K562 (cell line): ENCODE measurements at places on chromosomes 2 and 18.
A peak's percentile ranks its signal among the peaks of the same experiment; 100 is the strongest.

GRCh38 chr18:25287106-25287505 lies 64.9 kb downstream of the ZNF521 start:
- no peak for DNase-seq
- H3K4me3 ChIP-seq = no peak overlapping the region
- no peaks in the 10 kb centered on the region for H3K4me1 ChIP-seq
- no peaks in the 10 kb centered on the region; the same call in 2 of the 3 replicates for H3K27me3 ChIP-seq

- H3K27ac ChIP-seq = no peak overlapping the region
- DNase-seq = no peak
- H3K4me3 ChIP-seq = no peak overlapping the region
- H3K27me3 ChIP-seq = no peaks in the 10 kb centered on the region
- peaks cover 57% of the 10 kb centered on the region for H3K36me3 ChIP-seq
- H3K4me1 ChIP-seq = no peaks in the 10 kb centered on the region
Observed at GRCh38 chr18:45940724-45941123, 26.4 kb downstream of the EPG5 start.

- peaks cover 12% of the 10 kb centered on the region; the same call in 2 of the 3 replicates for H3K36me3 ChIP-seq
- H3K27ac ChIP-seq = no peak overlapping the region
- H3K4me1 ChIP-seq = peaks cover 31% of the 10 kb centered on the region
- H3K4me3 ChIP-seq = peak overlapping the region; percentile 52
- no peaks in the 10 kb centered on the region for H3K27me3 ChIP-seq
Observed at GRCh38 chr2:233354500-233354924, 218 bp downstream of the DGKD start.

- H3K27me3 ChIP-seq = peaks cover 47% of the 10 kb centered on the region
- no peak overlapping the region for H3K4me3 ChIP-seq
- H3K27ac ChIP-seq = no peak overlapping the region
- H3K4me1 ChIP-seq = peaks cover 5% of the 10 kb centered on the region; the same call in 1 of the 2 replicates
- no peak for DNase-seq
- no peaks in the 10 kb centered on the region for H3K36me3 ChIP-seq
Observed at GRCh38 chr2:30362468-30363081, 84.5 kb upstream of the LCLAT1 start.

- DNase-seq = peak; percentile 71
- no peaks in the 10 kb centered on the region for H3K27me3 ChIP-seq
- H3K36me3 ChIP-seq = peaks cover 76% of the 10 kb centered on the region
Observed at GRCh38 chr2:65075605-65076344, 19.6 kb downstream of the CEP68 start.

GRCh38 chr18:10417191-10417590 lies 37.2 kb upstream of the APCDD1 start:
- H3K27me3 ChIP-seq = 0 out of 3 replicates have a peak, but pooled peaks cover 2% of the 10 kb centered on the region
- DNase-seq = no peak
- H3K27ac ChIP-seq = no peak overlapping the region
- H3K4me3 ChIP-seq = no peak overlapping the region
- H3K4me1 ChIP-seq = peaks cover 5% of the 10 kb centered on the region

GRCh38 chr2:190947141-190947540 lies 66.5 kb downstream of the GLS start:
- H3K27ac ChIP-seq = no peak overlapping the region
- H3K27me3 ChIP-seq = no peaks in the 10 kb centered on the region
- H3K4me1 ChIP-seq = no peaks in the 10 kb centered on the region
- no peak overlapping the region for H3K4me3 ChIP-seq
